ENCODE measurements at places on chromosomes 3 and 15. TPM values are rescaled to one million over a fixed set of nuclear protein-coding genes. Genes with fewer than 3 reads are reported as not detected.

GRCh38 chr15:92803852-92804609 is 96.1 kb upstream of the CHD2 start:
- H3K27me3 ChIP-seq, result no peaks in the 10 kb centered on the region
- H3K4me3 ChIP-seq, result no peak overlapping the region
- H3K4me1 ChIP-seq, result peaks cover 18% of the 10 kb centered on the region
- peak overlapping the region; percentile 75 for H3K27ac ChIP-seq
- H3K36me3 ChIP-seq, result peaks cover 4% of the 10 kb centered on the region
- DNase-seq, result peak; percentile 59

- no peaks in the 10 kb centered on the region for H3K4me1 ChIP-seq
- H3K27ac ChIP-seq, result no peak overlapping the region
- no peak for DNase-seq
- no peak overlapping the region for H3K4me3 ChIP-seq
Observed at GRCh38 chr3:130386604-130387263, 41.3 kb downstream of the COL6A5 start.

GNAT1 gene
- total RNA-seq, result 0.12 TPM

- no peak for DNase-seq
- H3K4me1 ChIP-seq, result no peaks in the 10 kb centered on the region
- H3K36me3 ChIP-seq, result no peaks in the 10 kb centered on the region
- no peak overlapping the region for H3K4me3 ChIP-seq
- no peak overlapping the region for H3K27ac ChIP-seq
Observed at GRCh38 chr3:169454823-169455222, 208.7 kb downstream of the MECOM start.

GRCh38 chr15:79434361-79434760 is 2.2 kb downstream of the MINAR1 start:
- no peak overlapping the region for H3K4me3 ChIP-seq
- peaks cover 6% of the 10 kb centered on the region for H3K4me1 ChIP-seq
- DNase-seq, result no peak
- H3K27ac ChIP-seq, result no peak overlapping the region

GP5 gene
- 0.80 TPM for total RNA-seq

GUCA1C gene
- total RNA-seq, result not detected

GRCh38 chr3:146537603-146538002 is 6.8 kb downstream of the PLSCR1 start:
- no peaks in the 10 kb centered on the region for H3K27me3 ChIP-seq
- no peak overlapping the region for H3K27ac ChIP-seq
- DNase-seq, result no peak
- H3K36me3 ChIP-seq, result peaks cover 55% of the 10 kb centered on the region

DNA sequence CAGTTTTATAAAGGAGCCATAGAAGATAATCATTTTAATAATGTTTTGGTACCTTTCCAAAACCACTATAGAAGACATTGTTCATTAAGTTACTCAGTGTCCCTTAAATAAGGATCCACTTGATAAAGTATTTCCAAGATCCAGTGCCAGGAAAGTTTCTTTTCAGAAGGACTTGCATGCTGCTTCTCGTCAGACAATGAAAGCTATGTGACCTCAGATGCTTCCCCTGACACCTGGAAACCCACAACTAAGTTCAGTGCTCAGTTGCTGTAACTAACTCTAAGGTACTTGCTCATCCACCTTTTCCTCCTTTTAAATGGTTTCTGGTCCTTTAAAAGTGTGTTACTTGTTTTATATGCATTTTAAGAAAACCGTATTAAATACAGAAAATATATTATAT is 7.3 kb downstream of the SSR3 start:
- H3K36me3 ChIP-seq, result peaks cover 47% of the 10 kb centered on the region
- no peak for DNase-seq
- no peaks in the 10 kb centered on the region for H3K27me3 ChIP-seq
- H3K4me1 ChIP-seq, result peaks cover 41% of the 10 kb centered on the region

GRCh38 chr3:165903885-165904630 is 66.8 kb upstream of the BCHE start:
- H3K36me3 ChIP-seq, result no peaks in the 10 kb centered on the region
- no peak overlapping the region for H3K4me3 ChIP-seq
- no peak for DNase-seq

GRCh38 chr3:157147099-157147803 is 12.7 kb downstream of the CCNL1 start:
- DNase-seq, result no peak
- no peaks in the 10 kb centered on the region for H3K27me3 ChIP-seq
- H3K4me1 ChIP-seq, result peaks cover 29% of the 10 kb centered on the region
- H3K4me3 ChIP-seq, result no peak overlapping the region
- peak overlapping the region; percentile 54 for H3K27ac ChIP-seq
- H3K36me3 ChIP-seq, result peaks cover 49% of the 10 kb centered on the region

ZNF662 gene
- total RNA-seq, result 4.9 TPM

DNA sequence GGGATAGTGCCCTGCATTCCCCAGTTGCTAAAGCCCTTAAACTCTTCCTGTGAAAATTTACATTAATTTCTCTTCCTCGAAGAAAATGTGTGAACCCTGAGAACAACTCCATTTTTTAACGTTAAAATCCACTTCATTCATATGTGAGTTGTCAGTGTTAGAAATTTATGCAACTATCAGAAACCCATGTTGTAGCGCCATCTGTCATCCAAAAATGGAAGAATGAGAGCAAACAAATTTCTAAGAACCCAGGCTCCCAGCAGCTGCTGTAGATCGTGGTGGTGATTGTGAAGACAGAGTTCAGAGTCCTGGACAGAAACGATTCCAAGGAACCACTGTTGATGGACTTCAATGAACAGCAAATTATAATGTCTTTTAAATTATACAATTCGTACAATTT is 179.7 kb upstream of the NDN start:
- DNase-seq, result no peak
- no peak overlapping the region for H3K4me3 ChIP-seq
- H3K4me1 ChIP-seq, result no peaks in the 10 kb centered on the region

GRCh38 chr15:40092979-40093869 is 15.5 kb downstream of the BMF start:
- H3K36me3 ChIP-seq, result peaks cover 2% of the 10 kb centered on the region
- no peaks in the 10 kb centered on the region for H3K27me3 ChIP-seq
- H3K27ac ChIP-seq, result no peak overlapping the region

DNA sequence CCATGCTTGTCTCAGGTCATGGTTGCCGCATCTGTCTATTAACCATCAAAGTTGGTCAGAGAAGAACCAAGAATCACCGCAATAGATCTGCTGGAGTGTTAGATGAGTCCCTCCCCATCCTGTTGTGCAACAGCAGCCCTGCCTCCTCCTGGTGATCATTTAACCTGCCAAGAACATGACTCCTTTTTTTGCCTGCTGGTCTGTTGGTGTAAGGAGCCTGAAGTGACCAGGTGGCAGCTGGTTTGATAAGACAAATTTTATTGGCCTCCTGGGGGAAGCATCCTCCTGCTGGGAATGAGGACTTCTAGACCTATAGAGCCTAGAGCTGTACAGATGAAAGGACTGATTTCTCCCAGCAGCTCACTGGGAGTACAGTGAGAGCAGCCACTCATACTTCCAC is 43.5 kb upstream of the RAF1 start:
- H3K4me3 ChIP-seq, result no peak overlapping the region
- H3K4me1 ChIP-seq, result peaks cover 2% of the 10 kb centered on the region
- no peak for DNase-seq
- no peaks in the 10 kb centered on the region for H3K27me3 ChIP-seq
- H3K36me3 ChIP-seq, result no peaks in the 10 kb centered on the region
- H3K27ac ChIP-seq, result no peak overlapping the region

TEX55 gene
- total RNA-seq, result not detected

GOLGA6L7 gene
- total RNA-seq, result not detected

DNA sequence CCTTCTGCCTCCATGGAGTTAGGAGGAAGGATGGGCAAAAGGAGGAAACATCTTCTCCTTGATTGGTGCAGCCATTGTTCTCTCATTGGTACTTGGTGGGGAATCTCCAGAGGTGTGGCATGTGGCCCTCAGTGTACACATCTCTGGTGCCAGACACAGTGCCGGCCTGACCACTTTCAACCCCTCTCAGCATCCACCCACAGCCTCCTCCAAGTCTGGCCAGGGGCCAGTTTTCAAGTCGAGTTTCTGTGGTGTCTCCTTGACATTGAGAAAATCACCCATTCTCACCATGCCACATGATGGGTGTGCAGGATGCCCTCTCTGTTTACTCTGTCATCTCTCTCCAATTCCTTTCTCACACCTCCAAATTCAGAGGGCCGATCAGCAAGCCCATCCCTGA is 12.8 kb upstream of the FSIP1 start:
- H3K4me3 ChIP-seq, result no peak overlapping the region
- no peak overlapping the region for H3K27ac ChIP-seq
- no peaks in the 10 kb centered on the region for H3K36me3 ChIP-seq
- no peak for DNase-seq

DNA sequence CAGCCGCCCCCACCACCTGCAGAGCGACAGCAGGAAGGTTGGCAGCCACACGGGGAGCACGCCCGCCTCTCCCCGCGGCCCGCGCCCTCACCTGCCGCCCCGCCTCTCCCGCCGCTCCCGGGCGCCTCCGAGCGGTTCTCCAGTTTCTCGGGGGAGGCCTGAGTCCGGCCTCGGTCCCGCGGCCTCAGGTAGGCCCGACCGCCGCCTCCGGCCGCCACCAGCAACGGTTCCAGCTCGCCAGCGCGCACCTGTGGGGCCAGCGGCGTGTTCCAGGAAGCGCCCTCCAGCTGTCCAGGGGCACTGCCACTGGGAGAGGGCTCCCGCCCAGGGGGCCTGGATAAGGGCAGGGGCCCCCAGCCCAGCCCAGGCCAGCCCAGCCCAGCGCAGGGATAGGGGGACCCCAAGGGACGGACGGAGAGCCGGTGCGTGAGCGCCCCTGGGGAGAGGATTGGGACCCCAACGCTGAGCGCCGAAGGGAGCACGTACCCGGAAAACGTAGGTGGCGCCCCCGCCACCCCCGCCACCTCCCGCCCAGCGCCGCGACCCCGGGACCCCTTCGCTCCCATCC is 2.2 kb downstream of the LTK start:
- H3K27ac ChIP-seq, result no peak overlapping the region
- peaks cover 7% of the 10 kb centered on the region for H3K36me3 ChIP-seq
- peaks cover 21% of the 10 kb centered on the region for H3K4me1 ChIP-seq
- H3K27me3 ChIP-seq, result peaks cover 39% of the 10 kb centered on the region

GRCh38 chr3:182393830-182394367 is 399.4 kb upstream of the ATP11B start:
- H3K4me3 ChIP-seq, result no peak overlapping the region
- DNase-seq, result no peak
- H3K36me3 ChIP-seq, result no peaks in the 10 kb centered on the region
- no peaks in the 10 kb centered on the region for H3K4me1 ChIP-seq
- no peaks in the 10 kb centered on the region for H3K27me3 ChIP-seq
- H3K27ac ChIP-seq, result no peak overlapping the region

- no peak overlapping the region for H3K27ac ChIP-seq
- no peak overlapping the region for H3K4me3 ChIP-seq
- peaks cover 4% of the 10 kb centered on the region for H3K27me3 ChIP-seq
- H3K36me3 ChIP-seq, result peaks cover 5% of the 10 kb centered on the region
- peaks cover 3% of the 10 kb centered on the region for H3K4me1 ChIP-seq
Observed at GRCh38 chr15:69554279-69554961, 101.8 kb downstream of the RPLP1 start.

- no peaks in the 10 kb centered on the region for H3K36me3 ChIP-seq
- no peak overlapping the region for H3K27ac ChIP-seq
- peaks cover 27% of the 10 kb centered on the region for H3K4me1 ChIP-seq
- no peak overlapping the region for H3K4me3 ChIP-seq
- peaks cover 3% of the 10 kb centered on the region for H3K27me3 ChIP-seq
Observed at GRCh38 chr3:70855149-70855548, 542.7 kb upstream of the MDFIC2 start.

DNA sequence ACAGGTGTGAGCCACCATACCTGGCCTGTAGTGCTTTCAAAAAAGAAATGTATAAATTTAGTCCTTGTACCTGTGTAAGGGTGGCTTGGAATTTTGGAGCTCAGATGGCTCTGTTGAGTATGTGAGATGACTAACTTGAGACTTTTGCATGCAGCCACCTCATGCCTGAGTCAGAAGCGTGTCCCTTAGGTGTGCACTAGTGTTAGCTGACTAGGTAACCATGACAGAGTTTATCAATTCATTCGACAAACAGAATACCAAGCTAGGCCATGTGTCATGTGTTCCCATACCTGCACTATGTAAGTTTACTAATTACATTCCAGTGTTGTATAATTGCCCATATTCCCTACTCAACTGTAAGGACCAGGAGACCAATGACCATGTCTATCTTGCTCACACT is 4.0 kb upstream of the ZNF639 start:
- no peak overlapping the region for H3K27ac ChIP-seq
- H3K4me3 ChIP-seq, result no peak overlapping the region
- no peaks in the 10 kb centered on the region for H3K36me3 ChIP-seq

- H3K4me3 ChIP-seq, result no peak overlapping the region
- no peaks in the 10 kb centered on the region for H3K4me1 ChIP-seq
- no peak overlapping the region for H3K27ac ChIP-seq
- H3K36me3 ChIP-seq, result no peaks in the 10 kb centered on the region
- peaks cover 19% of the 10 kb centered on the region for H3K27me3 ChIP-seq
Observed at GRCh38 chr15:61264986-61265385, 35.9 kb upstream of the RORA start.

NDUFB5 gene
- total RNA-seq, result 106 TPM

SLC22A14 gene
- total RNA-seq, result not detected

HYPK gene
- 20.9 TPM for total RNA-seq

All from activated naive CD8-positive, alpha-beta T cell treated with anti-CD3 and anti-CD28 coated beads for 36 hours (primary cell).